ENCODE measurements at places on chromosomes 7 and 10.

- DNase-seq, result no peak
Observed at GRCh38 chr10:30036811-30037210, 22.6 kb downstream of the JCAD start.

- no peak for DNase-seq
Observed at GRCh38 chr7:13724191-13724976, 265.1 kb downstream of the ETV1 start.

DNA sequence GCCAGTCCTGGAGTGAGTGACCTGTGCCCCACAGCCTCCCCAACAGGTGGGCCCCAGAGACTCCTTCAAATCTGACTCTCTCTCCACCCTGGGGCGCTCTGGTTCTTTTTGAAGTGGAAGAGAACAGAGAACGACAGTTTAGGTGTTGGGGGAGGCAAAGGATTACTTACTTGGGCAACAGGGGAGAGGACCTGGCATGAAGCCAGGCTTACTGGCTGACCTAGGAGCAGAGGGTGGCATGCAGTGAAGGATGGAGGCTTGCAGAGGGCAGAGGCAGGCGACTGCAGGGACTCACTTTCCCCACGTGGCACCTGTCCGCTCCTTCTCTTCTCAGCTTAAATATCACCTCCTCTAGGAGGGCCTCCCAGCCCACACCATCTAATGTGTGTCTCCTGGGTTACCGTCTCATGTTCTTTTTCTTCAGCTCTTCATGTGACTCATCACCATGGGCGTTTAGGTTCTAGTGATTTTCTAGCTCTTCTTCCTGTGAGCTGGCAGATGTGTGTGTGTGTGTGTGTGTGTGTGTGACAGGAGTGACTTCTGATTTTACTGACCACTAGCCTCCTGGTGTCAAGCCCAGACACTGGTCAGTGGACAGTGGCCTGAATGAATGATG, 15.5 kb downstream of the LZTS2 start:
- DNase-seq, result peak; percentile 39

- peak; percentile 46 for DNase-seq
Observed at GRCh38 chr7:137667633-137668387, 179.0 kb downstream of the DGKI start.

GRCh38 chr10:113740850-113741249, 10.6 kb upstream of the PLEKHS1 start:
- DNase-seq, result no peak

DNA sequence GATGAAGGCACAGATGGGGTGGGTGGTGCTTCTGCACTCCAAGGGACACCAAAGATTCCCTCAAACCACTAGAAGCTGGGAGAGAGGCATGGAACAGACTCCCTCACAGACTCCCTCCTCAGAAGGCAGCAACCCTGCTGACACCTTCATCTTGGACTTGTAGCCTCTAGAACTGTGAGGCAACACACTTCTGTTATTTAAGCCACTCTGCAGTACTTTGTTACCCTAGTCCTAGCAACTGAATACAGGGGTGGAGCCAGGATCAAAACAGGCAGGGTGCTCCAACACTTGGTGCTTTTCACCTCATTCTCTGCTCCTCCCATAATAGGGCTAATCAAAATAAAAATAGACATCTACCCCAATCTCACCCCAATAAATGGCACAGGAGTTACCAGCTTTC, 2.3 kb upstream of the GSTO1 start:
- DNase-seq, result no peak

DNA sequence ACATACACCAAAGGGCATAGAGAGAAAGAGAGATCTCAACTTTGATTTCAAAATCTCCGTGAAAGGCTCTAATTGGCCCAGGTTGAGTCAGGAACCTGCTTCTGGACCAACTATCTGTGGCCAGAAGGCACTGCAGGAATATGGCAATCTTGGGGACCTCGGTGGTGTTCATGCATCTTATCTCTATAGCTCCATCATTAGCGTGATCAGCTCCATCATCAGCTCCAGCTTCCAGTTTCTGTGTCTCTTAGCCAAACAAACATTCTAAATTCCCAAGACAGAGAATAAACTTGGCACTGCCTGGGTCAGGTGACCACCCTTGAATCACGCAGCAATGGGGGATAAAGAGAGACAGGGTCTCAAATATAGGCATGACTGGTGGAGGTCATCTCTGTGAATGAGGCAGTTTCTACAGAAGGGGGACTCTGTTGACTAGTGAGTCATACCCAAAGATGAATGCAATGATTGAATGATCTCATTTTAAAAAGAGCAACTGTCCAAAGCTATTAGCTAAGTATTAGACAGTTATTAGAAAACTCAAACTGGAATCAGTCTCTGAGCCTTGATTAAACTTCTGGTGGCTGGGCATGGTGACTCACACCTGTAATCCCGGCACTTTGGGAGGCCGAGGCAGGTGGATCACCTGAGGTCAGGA, 5.4 kb upstream of the NRF1 start:
- no peak for DNase-seq

DNA sequence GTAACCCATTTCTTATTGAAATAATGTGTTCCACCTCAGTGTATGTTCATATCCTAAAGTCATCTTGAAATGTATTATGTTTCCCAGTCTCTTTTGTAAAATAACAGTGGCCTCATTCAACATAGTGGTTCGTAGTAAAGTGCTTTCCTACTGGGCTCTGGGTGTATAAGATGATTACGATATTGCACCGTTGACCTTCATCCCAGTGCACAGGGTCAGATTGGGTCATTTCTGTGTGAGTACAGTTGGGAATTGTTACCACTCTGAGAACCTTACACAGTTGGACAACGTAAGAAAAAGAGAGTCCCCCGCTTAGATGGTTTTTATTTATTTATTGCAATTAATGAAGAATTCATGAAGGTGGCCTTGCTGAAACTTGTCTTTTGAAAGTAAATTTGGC, 135.6 kb downstream of the CHN2 start:
- no peak for DNase-seq

DNA sequence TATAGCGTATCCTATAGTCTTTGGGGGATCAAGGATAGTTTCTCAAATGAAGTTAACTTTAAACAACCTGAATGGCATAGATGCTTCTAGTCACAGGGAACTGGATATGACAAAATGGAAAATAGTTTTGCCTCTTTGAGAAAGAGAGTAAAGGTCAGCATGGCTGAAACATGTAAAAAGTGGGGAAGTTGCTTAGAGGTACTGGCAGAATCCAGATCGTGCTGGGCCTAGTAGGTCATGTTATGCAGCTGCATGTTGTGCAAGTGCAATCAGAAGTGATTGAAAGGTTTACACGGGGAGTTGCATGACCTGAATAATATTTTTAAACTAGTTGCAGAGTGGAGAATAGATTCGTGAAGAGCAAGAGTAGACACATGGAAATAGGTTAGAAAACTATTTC, 201.1 kb upstream of the HDAC9 start:
- DNase-seq, result no peak

DNA sequence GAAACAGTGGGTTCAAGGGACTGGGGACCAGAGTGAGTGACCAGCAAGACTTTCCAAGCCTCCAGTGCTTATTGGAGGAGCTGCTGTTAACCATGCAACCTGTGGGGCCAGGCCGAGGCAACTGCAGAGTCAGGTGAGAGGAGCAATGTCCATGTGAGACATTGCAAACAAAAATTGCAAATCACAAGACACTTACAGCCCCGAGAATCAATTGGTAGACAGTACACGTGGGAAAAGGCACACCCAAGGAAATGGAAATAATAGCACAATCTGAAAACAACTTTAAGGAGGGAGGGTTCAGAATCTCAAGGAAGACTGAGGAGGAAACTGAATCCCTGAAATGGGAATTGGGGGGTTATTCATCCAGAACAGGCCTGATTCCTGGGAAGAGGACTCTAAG, 72.6 kb downstream of the GLRX3 start:
- DNase-seq, result no peak

DNA sequence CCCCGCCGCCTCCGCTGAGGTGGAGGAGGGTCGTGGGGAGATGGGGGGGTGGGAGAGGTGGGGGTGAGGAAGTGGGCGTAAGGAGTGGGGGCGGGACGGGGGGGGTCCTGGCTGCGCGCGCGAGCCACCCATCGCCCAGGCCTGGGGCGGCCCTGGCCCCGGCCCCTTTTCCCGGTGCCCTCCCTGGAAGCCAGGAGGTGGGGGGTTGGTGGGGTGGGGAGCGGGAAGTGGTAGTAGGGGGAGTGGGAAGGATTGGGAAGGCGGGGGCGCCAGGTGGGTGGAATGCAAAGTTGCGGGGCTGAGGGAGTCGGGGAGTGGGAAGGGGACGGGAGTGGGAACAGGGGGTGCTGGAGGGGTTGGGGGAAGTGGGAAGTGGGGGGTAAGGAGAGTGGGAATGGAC, 319 bp upstream of the MMD2 start:
- no peak for DNase-seq

DNA sequence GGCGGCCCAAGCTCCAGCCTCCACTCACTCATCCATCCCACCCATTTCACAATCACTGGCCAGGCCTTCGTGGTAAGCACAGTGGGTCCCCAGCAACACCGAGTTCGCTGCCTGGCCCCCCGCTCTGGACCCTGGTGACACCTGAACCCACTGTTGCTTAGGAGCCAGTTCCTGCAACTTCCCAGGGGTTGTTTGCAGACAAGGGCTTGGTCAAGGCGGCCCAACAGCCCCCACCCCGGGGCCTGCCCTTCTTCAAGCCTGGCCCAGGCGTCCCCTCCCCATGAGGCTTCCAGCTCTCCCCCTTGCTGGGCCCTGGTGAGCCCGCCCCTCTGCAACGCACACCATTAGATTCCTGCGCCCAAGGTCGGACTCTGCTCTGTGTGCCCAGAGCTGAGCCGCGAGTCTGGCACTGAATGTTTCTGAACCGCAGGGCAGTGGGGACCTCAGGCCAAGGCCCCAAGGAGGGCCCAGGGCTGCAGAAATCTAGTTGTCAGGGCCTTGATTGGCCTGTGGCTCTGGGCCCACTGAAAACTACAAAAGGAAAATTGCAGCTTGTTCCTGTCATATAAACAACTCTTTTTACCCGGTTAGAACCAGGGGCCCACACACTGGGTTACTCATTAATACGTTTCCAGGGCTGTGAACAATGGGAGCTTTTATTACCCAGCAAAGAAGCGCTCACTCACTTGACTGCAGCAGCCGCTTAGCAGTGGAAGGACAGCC, 2.1 kb upstream of the COX19 start:
- DNase-seq, result no peak

GRCh38 chr10:70621503-70622078, 19.1 kb upstream of the PRF1 start:
- no peak for DNase-seq

DNA sequence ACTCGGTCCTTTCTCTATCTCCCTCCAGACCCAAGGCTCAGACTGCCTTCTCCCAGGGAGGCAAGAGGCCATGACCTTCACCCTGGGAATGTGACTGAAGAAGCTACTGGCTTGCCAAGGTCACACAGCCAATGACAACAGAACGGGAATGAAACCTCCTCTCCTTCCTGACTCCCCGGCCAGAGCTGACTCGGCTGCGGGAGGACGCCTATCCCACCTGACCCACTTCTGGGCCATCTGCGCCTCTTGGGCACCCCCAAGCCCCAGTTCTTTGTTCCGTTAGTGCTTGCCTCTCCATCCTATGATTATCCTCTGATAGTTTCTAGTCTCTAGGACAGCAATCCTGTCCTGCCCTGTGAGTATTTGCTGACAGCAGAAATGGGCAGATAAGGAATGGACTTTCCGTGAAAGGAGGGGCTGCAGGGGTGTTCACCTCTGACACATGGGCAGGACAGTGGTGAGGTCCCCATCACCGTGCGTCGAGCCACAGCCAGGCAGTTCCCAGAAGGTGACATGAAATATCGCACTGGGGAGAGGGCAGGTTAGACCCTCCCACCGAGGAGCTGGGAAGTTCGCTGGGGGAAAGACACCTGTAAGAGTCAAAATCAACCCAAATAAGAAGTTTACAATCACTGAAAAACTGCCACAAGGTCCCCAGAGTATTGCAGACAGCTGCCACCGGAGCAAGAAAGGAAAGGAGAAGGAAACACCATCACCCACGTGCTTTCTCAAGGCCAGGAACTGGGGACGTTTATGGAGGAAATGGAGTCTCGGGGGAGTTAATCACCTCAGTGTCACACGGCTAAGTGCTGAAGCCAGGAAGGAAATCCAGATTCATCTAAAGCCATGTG, 63.0 kb downstream of the INSIG1 start:
- DNase-seq, result no peak

DNA sequence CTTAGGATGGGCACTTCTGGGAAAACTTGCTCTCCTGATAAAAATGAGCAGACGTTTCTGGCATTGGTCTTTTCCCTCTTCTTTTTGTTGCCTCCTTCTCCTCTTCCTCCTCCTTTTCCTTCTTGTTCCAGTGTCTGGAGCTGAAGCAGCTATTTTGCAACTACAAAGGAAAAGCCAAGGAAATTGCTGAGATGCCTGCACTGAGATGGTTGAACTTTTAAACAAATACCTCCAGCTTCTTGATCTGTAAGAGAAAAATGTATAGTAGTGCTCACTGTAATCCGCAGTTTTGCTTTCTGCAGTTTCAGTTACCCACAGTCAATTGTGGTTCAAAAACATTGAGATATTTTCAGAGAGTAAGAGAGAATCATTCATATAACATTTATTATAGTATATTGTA, 7.5 kb upstream of the SND1 start:
- DNase-seq, result no peak

- no peak for DNase-seq
Observed at GRCh38 chr10:110989016-110989415, 69.6 kb downstream of the SHOC2 start.

- no peak for DNase-seq
Observed at GRCh38 chr10:111973306-111973705, 210.3 kb downstream of the GPAM start.

DNA sequence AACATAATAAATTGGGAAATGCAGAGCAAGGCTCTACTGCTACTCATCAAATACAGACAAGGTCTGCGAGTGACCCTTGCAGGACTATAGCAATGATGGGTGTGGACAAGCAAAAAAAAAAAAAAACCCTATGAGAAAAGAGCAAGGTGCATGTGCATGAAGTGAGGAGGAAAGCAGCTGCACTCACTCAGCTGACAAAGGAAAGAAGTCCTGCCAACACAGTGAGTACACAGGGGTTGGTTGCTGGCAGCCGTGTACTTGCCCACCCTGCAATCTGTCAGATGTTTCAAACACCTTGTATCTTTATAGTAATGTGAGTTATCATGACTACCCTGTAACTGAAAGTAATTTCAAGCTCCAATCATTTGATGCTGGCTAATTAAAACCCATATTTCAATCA, 20.5 kb downstream of the CHCHD3 start:
- no peak for DNase-seq

GRCh38 chr10:77909749-77910375, 16.7 kb downstream of the DLG5 start:
- DNase-seq, result peak; percentile 47

GRCh38 chr7:68107261-68107660, 1110.6 kb downstream of the TYW1 start:
- DNase-seq, result no peak

- no peak for DNase-seq
Observed at GRCh38 chr7:72234086-72234485, 178.1 kb downstream of the CALN1 start.

DNA sequence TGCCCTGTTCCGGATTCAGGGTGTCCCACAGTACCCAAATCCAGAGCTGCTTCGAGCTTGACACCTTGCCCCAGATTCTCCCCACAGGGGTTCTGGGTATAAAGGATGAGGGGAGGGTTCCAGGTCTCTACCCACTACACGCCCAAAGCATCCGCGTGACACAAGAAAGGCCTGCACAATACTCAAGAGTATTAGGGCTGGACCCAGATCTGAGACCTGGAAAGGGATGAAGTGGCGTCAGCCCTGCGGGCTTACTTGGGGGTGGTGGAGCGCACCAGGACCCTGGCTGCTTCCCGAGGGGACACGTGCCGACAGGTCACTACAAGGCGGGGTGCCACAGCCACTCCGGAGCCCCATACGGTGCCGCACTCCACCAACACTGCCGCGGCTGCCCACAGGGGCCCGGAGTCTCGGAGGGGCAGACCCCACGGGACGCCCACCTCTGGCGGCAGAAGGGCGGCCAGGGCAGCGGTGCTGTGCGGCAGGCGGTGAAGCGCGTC, 1.3 kb downstream of the TYSND1 start:
- DNase-seq, result no peak

All from lung microvascular endothelial cell (primary cell).